NCI-H2081 (cell line): ENCODE measurements at places on chromosomes 7 and 10.

- DNase-seq = no peak
Measured at GRCh38 chr10:67606572-67606971, 89.4 kb downstream of the CTNNA3 start.

DNA sequence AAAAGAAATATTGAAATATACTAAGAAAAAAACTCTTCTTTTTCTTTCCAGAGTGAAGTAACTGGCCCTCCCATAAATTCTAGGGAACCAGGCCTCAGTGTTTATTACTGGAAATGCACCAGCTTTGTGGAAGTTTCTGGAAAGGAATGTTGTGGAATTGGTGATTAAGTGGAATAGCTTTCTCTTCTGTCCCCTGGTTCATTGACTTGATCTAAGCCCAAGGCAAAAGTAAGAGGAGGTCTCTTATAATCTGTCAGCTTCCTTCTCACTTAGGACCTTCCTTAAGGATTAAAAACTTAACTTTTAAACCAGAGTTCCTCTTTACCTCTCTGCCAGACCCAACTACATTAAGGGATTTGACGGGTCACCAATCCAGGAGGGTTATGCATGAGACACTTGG lies 266.2 kb downstream of the SLC25A13 start:
- no peak for DNase-seq

GRCh38 chr10:108439397-108439796 lies 1274.9 kb upstream of the SORCS1 start:
- DNase-seq = no peak

- DNase-seq = no peak
Measured at GRCh38 chr7:148882192-148882591, 1.9 kb downstream of the EZH2 start.

GRCh38 chr10:43407148-43407575 lies 1.8 kb downstream of the HNRNPF start:
- DNase-seq = no peak

GRCh38 chr10:60073781-60074656 lies 167.7 kb upstream of the CCDC6 start:
- no peak for DNase-seq

DNA sequence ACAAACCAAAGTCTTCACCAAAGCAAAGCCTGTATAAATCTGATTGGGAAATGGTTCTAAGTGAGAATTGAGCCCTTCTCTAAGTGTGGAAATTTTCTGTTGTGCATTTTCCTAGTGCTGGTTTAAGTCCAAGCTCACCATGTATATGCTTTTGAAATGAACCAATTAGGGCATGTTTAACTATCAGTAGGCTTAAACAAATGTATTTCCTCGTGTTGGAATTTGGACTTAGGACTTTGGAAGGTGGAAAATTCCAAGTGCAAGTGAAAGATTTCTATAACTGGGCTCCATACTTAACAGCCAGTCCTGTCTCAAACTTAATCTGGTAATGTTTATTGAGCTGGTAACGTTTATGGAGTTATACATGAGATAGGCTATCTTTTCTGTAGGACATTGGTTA lies 28.5 kb downstream of the CCNY start:
- DNase-seq = no peak

- no peak for DNase-seq
Measured at GRCh38 chr7:46626691-46627310, 705.7 kb upstream of the IGFBP3 start.

DNA sequence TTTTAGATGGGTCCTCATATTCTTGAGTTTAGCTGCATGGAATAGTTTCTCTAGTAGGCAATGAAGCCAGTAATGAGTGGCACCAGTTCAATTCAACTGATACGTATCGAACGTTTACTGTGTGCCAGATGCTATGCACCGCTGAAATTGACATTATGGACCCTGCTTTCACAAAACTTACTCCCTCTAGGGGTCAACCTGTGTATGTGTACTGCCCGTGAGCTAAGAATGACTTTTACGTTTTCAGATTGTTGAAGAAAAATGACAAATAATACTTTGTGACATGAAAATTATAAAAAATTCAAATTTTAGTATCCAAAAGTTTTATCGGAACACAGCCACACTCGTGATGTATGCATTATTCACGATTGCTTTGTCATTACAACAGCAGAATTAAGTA lies 95.5 kb downstream of the ZMYND11 start:
- DNase-seq = no peak

GRCh38 chr10:84654671-84655070 lies 326.3 kb downstream of the CCSER2 start:
- DNase-seq = no peak

DNA sequence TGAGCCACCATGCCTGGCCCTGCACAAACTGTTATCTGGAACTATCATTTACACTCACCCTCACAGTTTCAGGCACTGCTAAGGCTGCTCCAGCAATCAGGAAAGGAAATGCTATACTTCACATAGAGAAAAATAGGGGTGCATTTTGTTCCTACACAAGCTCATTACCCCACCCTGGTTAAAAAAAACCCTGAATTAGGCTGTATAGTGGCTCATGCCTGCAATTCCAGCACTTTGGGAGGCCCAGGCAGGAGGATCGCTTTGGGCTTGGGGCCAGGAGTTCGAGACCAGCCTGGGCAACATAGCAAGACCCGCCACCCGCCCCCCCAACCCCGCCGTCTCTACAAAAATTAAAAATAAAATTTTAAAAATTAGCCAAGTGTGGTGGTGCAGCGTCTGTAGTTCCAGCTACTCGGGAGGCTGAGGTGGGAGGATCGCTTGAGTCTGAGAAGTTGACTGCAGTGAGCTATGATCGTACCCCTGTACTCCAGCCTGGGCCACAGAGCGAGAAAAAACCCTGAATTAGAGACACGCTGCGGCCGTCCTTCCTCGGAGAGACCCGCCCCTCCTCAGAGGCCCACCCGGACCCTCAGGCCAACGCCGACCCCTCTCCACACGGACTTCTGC lies 539 bp downstream of the PTCD1 start:
- DNase-seq = no peak

DNA sequence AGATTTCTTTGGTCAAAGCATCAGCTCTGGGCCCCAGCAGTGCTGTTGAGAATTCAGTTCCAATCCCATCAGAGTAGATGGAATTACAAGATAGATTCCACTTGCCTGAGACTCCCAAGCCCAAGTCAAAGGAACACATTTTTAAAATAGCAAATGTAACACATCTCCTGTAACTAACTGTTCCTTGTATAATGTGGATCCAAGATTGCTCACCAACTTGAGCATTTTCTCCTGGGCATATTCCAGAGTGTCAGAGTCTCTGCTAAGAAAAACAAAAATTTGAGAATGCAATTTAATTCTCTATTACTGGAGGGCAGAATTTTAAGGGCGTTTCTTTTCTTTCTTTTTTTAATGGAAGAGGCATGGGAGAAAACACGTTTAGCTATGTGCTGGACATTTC lies 136.7 kb downstream of the NEBL start:
- DNase-seq = no peak

DNA sequence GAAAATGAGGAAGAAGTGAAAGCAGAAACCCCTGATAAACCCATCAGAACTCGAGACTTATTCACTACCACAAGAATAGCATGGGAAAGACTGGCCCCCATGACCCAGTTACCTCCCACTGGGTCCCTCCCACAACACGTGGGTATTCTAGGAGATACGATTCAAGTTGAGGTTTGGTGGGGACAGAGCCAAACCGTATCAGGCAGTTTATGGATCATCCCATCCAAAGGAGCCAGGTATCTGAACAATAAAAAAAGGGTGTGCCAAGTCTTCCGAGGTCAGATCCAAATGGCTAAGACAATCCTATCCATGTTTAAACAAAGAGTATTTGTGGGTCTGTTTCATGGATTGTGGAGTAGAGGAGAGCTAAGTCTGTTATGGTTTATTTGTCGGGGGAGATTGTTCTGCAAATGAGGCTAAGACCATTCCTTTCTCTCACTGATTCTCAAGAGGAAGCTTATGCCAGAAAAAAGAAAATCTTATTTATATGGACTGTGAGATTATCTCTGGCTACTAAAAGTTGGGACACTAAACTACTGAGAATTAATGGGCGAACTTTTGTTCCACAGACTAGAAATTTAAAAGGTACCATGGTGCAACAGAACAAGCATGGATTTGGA lies 203.7 kb downstream of the IPMK start:
- no peak for DNase-seq

DNA sequence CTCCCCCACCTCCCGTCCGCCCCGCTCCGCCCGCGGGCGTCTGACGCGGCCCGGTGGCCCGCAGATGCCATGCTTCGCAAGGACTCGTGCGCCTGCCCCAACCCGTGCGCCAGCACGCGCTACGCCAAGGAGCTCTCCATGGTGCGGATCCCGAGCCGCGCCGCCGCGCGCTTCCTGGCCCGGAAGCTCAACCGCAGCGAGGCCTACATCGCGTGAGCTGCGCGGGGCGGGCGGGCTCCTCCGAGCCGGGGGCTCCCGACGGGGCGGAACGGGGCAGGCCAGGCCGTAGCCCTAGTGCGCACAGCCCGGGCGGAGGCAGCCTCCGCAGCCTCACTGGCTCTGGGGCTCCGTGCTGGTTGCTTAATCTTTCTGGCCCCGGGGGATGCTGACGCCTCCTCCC lies 2.8 kb downstream of the ASIC3 start:
- DNase-seq = no peak

GRCh38 chr7:151315038-151315655 lies 26.5 kb upstream of the NUB1 start:
- peak; percentile 67 for DNase-seq

GRCh38 chr10:15652757-15653156 lies 67.0 kb downstream of the ITGA8 start:
- DNase-seq = no peak

DNA sequence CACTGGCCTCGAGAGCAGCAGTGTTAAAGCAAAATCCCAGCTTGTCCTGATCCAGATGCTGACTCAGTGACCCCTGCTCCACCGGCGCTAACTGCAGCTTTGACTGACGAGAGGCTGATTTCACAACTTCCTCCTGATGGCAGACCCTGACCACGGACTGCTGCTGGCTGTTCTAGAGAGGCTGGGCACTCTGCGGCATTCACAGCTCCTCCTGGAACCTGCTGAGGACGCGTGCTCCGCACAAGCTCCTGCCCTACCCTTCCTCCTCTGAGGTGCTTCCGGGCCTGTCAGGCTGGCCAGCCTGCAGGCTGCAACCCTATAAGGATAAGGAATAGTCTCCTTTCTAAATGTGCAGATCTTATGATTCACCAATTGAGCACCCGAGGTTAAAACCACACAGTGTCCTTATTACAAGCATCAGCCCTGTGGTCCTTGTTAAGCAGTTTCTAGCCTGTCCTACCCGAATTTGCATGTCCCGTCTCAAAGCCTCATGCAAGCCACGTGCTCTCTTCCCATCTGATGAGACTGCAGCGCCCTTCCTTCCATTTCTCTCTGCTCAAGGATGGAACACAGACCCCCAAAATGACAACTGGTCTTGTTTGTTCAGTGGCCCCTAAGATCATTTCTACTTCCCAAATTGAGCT lies 35.5 kb upstream of the NCAPG2 start:
- DNase-seq = no peak

DNA sequence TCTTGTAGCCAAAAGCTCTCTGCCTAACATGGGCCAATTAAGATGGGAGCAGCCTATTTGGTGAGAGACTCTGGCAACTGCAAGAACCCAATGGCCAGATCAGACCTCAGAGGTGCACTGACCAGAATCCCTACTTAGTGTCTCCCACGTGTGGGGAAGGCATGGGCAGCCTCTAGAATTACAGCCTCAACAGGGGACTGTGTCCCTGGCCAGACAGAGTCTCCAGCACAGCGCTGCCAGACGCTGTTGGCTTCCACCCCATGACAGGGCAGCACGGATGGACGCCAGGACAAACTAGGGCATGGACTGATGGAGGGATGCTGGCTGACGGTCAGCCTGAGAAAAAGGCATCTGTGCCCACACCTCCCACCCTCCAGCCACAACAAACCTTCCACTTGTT lies 729.3 kb upstream of the AUTS2 start:
- no peak for DNase-seq

- DNase-seq = no peak
Measured at GRCh38 chr10:78702186-78702585, 366.6 kb upstream of the ZMIZ1 start.

DNA sequence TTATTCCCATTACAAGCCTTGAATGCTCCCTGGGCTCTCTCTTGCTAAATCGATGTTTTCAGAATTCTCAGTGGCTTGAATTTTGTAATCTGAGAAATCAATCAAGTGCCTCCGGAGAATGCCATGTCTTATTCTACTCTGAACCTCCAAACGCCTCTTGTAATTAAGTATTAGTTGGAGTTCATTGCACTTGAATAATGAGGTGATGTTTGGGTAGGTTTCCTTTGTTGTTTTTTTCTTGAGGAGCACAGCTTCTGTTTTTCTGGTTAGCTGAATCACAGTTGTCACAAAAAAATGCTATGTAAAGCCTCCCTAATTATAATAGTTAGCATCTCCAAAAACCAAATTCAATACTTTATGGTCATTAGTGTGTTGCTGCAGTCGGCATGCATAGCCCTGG lies 100.3 kb downstream of the PLPP4 start:
- DNase-seq = no peak

- no peak for DNase-seq
Measured at GRCh38 chr7:101922631-101923601, 105.5 kb downstream of the CUX1 start.

DNA sequence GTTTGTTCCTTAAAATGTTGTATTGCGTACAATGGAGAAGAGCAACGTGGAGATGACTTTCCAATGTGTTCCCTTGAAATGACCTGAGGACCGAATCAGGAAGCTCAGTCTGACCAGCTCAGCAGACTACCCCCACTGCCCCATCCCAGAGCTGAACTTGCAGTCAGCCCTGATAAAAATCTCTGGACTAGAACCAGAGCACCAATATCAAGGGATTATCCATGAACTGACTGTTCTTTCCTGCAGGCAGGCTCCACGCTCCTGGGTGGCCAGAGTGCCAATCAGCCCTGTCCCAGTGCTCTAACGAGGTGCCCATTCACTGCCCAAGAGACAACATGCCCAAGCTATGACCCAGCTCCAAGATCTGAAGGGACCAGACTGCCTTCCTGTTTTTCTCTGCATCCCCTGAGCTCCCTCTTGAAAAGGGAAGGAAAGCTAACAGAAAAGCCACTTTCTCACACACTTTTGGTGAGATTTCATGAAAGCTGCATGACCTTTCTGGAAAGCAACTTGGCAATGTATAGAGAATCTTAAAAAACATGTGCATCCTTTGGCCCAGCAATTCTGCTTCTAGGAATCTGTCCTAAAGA lies 130.2 kb downstream of the KCNMA1 start:
- DNase-seq = no peak

- no peak for DNase-seq
Measured at GRCh38 chr10:133024704-133025557, 62.8 kb upstream of the ADGRA1 start.

- DNase-seq = peak; percentile 88
Measured at GRCh38 chr7:2632733-2633537, 1.1 kb downstream of the TTYH3 start.

GRCh38 chr7:78224923-78225322 lies 426.4 kb downstream of the PHTF2 start:
- no peak for DNase-seq

- DNase-seq = no peak
Measured at GRCh38 chr10:99449023-99449422, 18.6 kb upstream of the GOT1 start.
